ENCODE measurements at places on chromosomes 13 and 19.

GRCh38 chr19:5987077-5987818 is 9.3 kb upstream of the RANBP3 start:
- peak; percentile 67 for DNase-seq

DNA sequence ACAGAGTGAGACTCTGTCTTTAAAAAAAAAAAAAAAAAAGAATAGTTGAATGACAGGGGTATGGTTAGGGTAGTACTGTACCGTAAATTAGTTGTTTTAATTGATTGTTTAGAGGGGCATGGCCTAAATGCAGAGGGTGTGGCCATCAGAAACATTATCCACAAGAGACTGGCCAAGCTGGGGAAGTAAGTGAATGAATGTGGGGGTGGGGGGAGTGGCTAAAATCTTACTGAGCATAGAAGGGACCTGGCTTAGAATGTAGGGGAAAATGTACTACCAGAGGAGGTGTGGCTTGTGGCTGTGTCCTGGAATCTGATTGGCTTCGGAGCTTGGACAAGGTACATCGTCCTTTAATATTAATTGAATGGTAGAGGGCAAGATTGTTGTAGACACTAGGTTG is 3.8 kb downstream of the BCL2L12 start:
- no peak for DNase-seq

DNA sequence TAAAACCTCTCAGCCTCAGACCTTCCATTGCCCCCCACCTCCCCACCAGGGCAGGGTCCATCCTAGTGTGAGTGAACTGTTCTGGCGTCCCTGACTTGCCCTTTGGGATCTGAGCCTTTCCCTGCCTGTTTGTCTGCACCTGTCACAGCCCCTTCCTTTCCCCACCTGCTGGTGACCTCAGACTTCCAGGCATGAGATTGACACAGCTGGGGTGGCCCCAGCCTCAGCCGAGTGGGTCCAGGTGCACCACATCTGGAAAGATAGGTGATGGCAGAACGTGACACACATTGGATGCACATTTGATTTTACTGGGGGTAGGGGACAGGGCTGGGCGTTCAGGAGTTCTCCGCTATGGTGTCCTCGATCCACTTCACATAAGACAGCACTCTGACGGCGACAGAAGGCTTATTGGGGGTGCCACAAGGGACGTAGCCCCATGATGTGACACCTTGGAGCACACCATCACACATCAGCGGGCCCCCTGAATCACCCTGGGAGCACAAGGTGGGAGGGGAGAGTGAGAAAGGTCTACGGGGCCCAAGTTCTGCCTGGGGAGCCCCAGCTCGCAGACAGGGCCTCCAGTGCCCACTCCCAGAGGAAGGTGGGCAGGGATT is 4.6 kb downstream of the KLK1 start:
- DNase-seq = no peak

DNA sequence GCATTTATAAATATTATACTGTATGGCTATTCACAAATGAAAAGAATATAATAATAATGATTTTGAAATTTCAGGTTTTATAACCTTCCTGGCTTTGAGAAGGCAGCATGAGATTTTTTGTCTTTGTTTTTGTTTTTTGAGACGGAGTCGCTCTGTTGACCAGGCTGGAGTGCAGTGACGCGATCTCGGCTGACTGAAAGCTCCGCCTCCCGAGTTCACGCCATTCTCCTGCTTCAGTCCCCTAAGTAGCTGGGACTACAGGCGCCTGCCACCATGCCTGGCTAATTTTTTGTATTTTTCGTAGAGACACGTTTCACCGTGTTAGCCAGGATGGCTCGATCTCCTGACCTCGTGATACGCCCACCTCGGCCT is 64.1 kb downstream of the ZNF429 start:
- peak; percentile 80 for DNase-seq

DNA sequence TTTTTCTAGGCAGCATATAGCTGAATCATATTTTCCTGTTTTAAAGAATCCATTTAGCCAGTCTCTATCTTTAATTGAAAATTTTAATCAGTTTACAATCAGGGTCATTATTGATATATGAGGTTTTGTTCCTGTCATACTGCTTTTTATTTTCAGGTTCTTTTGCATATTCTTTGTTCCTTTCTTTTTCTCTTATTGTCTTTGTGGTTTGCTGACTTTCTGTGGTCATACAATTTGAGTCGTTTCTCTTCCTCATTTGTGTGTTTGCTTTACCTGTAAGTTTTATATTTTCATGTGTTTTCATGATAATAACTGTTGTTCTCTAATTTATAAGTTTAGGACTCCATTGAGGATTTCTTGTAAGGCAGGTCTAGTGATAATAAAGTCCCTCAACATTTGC is 812.6 kb downstream of the DACH1 start:
- DNase-seq = no peak

DNA sequence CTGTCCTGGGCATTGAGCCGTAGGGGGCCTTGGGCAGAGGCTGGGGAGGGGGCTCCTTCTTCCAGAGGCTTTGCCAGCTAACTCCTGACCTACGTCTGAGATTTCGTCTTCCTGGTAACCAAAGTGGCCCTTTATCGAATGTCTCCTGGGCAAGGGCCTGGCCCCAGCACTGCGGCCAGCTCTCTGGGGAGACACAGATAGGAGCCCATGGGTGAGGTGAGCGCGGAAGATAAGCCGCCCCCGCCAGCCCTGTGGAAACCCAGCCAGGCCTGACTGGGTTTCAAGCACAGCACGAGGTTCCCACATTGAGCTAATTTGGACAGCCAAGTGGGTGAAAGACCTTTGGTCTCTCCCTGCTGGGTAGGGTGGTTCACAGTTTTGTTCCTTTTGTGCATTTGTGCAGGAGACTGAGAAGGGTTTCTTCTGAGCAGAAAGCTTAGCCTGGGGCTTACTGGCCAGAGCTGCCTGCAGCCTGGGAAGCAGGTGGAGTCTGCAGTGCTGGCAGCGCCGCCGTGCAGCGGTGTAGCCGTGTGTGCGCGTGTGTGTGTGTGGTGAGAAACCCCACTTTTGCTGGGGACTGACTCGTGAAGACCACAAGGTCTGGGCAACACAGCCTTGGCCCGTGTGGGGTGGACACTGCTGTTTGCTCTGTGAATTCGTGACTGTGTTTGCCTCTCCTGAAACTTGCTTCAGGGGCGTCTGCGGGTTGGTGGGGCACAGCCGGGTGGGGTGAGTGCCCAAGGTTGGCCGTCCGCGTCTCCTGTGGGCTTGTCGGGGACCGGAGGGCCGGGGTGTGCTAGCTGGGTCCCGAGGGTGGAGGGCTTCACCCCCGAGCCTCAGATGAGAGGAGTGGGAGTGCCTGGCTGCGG is 2.5 kb downstream of the BSG start:
- DNase-seq = no peak

All from CD4-positive, alpha-beta T cell treated with Interleukin-1 beta for 1 hour (primary cell).